Activated T-helper 1 cell treated with anti-CD3 and anti-CD28 coated beads, Interleukin-12 subunit alpha, Interleukin-12 subunit beta, Interleukin-2, Interleukin-4 antibody, amounts not matched to agents 30 ng/mL and 10 ng/mL and 1 ng/mL, durations not matched to agents 14 hours and 24 hours and 36 hours (primary cell): ENCODE measurements at places on chromosomes 4 and X.

DNA sequence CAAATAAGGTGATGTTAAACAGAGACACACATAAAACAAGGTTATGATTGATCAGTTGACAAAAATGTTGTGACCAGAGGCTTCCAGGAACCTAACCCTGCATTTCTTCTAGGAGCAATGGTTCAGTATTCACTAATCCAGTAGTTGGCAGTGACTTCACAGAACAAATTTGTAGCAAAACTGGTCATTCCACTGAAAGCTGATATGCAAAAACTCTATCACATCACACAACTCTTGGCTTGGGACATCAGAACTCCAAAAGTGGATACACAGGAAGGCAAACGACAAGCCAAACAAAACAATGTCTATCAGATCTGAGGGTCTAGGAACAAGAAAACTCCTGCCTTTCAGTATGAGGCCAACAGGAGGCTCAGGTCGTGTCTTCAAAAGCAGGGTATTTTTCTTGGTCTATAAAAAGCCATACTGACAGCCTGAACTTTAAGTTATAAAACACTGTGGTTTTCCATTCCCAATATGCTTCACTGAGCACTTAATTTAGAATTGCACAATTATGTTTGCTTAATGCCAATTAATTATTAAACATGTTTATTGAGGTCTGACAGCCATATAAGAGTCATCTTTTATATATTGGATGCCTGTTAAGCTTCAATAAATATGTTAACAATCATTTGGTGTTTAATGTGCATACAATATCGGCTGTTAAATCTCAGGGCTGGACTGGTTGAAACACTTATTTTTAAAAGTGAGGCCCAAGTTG lies 45.6 kb downstream of the SOD3 start:
- no peaks in the 10 kb centered on the region for H3K4me1 ChIP-seq
- H3K27ac ChIP-seq = no peak overlapping the region
- H3K4me3 ChIP-seq = no peak overlapping the region
- H3K27me3 ChIP-seq = no peaks in the 10 kb centered on the region

- H3K36me3 ChIP-seq = no peaks in the 10 kb centered on the region
- DNase-seq = no peak
- no peak overlapping the region for H3K4me3 ChIP-seq
Observed at GRCh38 chrX:133285341-133285740, 67.2 kb upstream of the TFDP3 start.

- no peak overlapping the region for H3K27ac ChIP-seq
- H3K27me3 ChIP-seq = peaks cover 18% of the 10 kb centered on the region
- H3K4me1 ChIP-seq = no peaks in the 10 kb centered on the region
- DNase-seq = no peak
Observed at GRCh38 chr4:164937576-164938270, 39.7 kb downstream of the TRIM61 start.

DNA sequence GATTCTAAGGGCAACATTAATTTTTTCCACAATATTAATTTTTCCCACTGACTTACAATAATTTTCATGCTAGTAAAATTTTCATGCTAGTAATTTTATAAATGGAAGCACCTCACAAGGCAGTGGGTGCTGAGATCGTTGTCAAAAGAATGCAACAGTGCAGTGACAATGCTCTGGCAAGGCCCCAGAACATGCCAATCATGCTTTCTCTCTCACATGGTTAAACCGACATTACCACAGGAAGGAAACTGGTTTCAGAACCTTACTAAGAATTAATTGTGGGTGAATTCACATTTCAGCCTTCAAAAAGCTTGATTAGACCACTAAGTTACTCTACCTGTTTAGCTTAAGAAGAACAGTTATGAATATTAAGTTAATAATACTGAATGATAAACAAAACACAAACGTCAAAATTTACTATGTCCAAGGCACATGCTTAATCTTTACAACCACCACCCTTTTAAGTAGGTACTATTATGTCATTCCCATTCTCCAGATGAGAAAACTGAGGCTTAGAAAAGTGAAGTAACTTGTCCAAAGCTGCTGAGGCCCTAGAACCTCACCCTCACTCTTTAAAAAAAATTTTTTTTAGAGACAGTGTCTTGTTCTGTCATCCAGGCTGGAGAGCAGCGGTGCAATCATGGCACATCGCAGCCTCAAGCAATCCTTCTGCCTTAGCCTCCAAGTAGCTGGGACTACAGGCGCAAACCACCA lies 10.0 kb upstream of the OPHN1 start:
- H3K4me1 ChIP-seq = peaks cover 5% of the 10 kb centered on the region
- peaks cover 8% of the 10 kb centered on the region for H3K27me3 ChIP-seq
- no peak for DNase-seq
- no peak overlapping the region for H3K27ac ChIP-seq
- no peak overlapping the region for H3K4me3 ChIP-seq

DNA sequence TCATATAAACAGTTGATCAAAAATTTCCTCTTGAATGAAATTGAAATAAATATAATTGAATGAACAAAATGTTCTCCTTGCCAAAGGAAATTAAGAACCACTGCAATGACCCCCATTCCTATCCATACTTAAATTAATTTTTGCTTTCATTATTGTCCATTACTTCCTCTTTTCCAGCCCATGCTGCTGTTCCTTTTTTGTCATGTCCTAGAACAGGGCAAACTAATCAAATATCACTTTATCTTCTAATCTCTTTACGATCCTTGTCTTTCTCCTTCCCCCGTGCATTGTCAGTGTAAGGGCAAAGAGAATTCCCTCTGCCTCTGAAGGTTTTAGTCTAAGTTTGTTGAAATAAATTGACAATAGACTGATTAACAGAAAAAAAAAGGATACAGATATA lies 203.0 kb downstream of the CENPC start:
- no peak overlapping the region for H3K27ac ChIP-seq
- no peak overlapping the region for H3K4me3 ChIP-seq
- no peaks in the 10 kb centered on the region for H3K36me3 ChIP-seq
- H3K4me1 ChIP-seq = no peaks in the 10 kb centered on the region
- DNase-seq = no peak

DNA sequence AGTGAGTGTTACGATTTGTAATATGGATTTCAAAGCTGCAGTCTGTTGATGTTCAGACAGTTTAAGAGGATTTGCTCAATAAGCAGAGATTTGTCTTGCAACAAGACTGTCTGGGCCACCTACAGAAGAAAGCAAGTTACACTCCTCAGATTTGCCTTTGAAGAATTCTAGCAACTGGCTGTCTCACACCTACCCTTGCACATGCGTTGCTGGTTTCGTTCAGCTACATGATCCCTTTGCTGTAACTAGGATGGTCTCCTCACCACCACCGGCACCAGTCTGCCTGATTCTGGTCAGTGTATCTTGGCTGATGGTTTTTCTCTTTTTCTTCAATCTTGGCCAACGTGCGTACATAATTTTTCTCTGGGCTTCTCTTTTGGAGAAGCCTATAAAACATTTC lies 172.7 kb upstream of the LCORL start:
- H3K27me3 ChIP-seq = no peaks in the 10 kb centered on the region
- DNase-seq = no peak
- H3K27ac ChIP-seq = no peak overlapping the region
- no peaks in the 10 kb centered on the region for H3K4me1 ChIP-seq
- H3K36me3 ChIP-seq = no peaks in the 10 kb centered on the region
- H3K4me3 ChIP-seq = no peak overlapping the region
